ENCODE measurements at places on chromosomes 6 and 20.

DNA sequence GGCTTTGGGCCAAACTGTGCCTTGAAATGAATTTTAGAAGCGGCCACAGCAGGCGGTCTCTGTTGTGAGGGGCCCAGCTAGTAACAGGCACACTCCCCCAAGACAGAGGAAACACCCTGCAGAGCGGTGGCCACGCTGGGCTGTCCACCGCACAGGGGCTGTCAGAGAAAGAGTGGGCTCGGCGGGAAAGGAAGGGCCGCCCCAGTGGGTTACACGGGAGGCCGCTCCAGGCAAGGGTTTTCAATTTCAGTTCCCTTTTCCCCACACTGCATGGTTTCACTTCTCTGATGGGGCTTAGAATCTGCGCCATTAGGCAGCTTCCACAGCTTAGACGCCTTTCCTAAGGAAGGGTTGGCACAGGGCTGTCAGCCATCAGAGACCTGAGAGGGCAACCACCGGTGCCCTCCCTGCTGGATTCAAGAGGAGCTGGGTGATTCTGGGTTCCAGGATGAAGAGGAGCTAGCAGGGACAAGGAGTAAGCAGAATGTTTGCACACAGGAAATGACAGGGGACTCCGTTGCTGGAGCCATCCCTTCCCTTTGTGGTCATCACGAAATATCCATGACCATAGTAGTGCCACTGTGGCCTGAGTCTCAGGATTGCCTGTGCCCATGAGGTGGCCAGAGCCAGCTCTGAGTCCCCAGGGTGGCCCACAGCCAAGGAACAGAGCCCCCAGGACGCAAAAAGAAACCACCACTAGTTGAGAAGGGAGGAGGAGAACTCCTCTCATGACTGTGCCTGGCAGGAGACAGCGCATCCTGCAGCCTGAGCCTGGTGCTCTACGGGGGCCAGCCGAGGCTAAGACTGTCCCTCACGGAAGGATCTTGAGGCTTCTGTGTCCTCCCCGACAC, 282.7 kb downstream of the NRN1 start:
- DNase-seq, result peak; percentile 59

DNA sequence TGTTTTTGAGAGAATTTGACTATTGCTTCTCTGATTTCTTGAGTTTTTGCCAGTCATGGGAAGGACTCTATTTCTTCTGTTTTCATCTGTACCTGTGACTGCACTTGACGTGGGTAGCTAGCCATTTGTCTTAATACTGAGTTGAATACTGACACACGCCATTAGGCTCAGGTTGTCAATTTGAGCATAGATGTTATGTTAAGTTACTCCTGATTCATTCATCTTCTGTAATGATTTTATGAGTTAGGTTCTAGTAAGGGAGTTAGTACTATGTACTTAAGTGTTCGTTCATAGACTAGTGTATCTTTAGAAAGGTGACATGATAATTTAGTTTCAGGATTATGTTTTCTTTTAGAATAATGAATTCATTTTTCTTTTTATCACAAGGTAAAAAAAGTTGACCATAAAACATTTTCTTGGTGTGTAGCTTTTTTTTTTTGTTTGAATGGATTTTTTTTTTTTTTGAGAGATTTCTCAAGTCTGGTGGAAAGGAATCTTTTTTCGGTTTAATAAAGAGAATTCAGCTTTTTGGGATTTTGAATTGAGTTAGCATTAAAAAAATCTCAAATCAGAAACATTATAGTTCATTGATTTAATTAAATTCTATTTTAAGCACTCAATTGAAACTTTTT, 1.7 kb downstream of the AFDN start:
- DNase-seq, result no peak

DNA sequence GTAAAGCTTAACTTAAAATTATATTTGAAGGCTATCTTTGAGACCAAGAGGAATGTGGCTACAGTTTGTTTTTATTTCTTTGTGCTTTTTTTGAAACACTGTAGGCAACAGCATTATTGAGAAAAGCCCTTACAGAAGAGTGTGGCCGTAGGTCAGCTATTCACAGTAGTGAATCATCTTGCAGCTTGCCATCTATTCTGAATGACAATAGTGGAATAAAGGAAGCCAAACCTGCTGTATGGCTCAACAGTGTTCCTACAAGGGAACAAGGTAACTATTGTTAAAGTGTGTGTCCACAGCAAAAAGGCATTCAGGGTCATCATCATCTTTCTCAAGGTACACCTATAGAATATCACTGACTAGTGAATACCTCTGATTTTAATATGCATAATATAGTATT, 88.5 kb downstream of the KIZ start:
- DNase-seq, result no peak

DNA sequence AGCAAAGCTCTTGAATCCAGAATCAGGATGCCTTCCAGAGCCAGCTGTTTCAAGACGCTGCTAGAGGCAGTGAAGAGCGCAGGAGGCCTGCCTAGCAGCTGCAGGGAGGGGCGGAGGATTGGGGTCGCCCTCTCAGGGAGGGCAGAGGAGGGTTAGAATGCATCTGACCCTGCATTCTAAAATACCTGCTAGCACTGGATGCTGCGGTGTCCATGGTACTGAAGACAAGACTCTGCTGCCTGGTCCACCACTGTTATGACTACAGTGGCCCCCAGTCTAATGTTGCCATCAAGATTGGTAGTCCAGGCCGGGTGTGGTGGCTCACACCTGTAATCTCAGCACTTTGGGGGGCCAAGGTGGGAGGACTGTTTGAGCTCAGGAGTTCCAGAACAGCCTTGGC, 193.7 kb upstream of the PROKR2 start:
- DNase-seq, result no peak

GRCh38 chr6:99467509-99468106, 42.5 kb upstream of the PNISR start:
- DNase-seq, result no peak

DNA sequence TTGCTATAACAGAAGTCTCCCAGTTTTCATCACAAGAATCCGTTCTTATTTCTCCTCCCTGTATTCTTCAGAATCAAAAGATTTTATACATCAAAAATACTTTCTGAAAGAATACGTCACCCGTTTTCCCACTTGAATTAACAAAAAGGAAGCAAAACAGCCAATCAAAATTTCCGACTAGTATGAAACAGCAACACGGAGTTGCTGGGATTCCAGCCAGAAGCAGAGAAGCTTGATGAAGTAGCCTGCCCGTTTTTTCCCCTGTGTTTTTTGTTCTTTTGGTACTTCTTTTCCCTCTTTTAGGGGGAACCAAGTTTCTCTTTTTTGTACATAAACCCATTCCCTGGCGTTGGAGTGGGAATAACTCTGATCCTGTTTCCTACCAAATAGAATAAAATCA, 14.6 kb downstream of the TXLNB start:
- DNase-seq, result no peak

DNA sequence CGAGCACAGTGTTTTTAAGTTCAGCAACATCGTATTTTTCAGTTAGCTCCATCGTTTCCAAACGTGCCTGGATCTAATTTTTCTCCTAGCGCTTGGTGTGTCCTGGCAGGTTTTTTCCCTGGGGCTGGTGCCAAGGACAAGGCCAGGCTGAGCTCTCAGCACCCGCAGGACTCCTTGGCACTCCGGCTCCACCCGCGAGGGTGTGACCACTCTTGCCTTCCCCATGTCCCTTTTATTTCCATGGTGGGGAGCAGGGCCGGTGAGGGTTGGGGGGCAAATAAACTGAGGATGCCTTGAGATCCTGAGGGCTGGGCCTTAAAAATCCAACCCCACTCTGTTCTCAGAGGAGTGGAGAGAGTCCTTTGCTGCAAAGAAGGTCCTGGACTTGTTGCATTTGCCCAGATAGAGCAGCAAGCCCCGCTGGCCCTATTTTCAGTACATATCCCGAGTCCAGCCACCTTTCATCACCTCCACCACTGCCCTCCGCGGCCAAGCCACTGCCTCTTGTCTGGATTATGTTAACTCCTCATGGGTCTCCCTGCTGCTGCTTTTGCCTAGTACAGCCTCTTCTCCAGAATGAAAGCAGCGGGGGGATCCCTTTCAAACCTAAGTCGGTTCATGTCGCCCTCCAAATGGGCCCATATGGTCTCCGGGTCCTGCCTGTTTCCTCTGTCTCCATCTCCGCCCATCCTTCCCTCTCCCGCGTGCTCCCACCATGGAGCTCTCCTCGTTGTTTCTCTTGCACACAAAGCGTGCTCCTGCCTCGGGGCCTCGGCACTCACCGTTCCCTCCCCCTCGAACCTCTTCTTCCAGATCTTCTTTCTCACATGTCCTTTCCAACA, 4.5 kb upstream of the RAB44 start:
- no peak for DNase-seq

GRCh38 chr6:141829566-141830360, 303.0 kb upstream of the GJE1 start:
- DNase-seq, result no peak

DNA sequence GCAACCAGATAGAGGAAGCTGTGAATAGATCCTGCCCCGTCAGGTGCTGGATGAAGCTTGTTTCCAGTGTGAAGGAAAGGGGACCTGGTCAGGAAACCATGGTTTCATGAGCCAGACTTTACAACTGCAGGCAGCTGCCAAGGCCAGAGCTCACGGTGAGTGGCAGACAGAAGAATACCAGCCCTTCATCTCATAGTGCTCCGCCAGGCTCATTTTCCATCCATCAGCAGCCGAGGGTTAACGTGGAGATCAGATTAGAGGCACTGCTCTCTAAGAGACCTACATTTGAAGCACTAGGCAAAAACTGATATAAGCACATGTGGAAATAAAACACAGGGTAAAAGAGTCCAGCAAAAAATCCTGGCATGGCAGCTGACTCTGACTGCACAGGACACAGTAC, 172.4 kb downstream of the CD24 start:
- DNase-seq, result no peak

- no peak for DNase-seq
These were observed 60.4 kb upstream of the FOXQ1 start for GRCh38 chr6:1251198-1252155.
